HT-29 (cell line): ENCODE measurements at places on chromosomes 3 and 15. TPM values are rescaled to one million over a fixed set of nuclear protein-coding genes. Genes with fewer than 3 reads are reported as not detected.

The CYP1A2 gene
- not detected in 2 replicates for total RNA-seq

The CHST13 gene
- total RNA-seq = 0.05 and 1.3 TPM in 2 replicates

The ITIH4 gene
- total RNA-seq = 0.08 TPM in 1 of 2 replicates, not detected in the other

The CFAP100 gene
- total RNA-seq = 0.64 and 2.3 TPM in 2 replicates

The CHCHD4 gene
- 11.7 and 15.1 TPM in 2 replicates for total RNA-seq

The NGLY1 gene
- total RNA-seq = 10.4 and 17.8 TPM in 2 replicates

The ALPK3 gene
- total RNA-seq = 66.1 and 73.9 TPM in 2 replicates

The C3orf22 gene
- total RNA-seq = not detected in 2 replicates

The MKRN3 gene
- total RNA-seq = 0.23 and 0.53 TPM in 2 replicates

The COMMD2 gene
- 28.4 and 30.0 TPM in 2 replicates for total RNA-seq

The CDCP1 gene
- total RNA-seq = 13.6 and 15.6 TPM in 2 replicates

- peak; percentile 17 for DNase-seq
Observed at GRCh38 chr3:99637368-99638111, 854 bp upstream of the COL8A1 start.

DNA sequence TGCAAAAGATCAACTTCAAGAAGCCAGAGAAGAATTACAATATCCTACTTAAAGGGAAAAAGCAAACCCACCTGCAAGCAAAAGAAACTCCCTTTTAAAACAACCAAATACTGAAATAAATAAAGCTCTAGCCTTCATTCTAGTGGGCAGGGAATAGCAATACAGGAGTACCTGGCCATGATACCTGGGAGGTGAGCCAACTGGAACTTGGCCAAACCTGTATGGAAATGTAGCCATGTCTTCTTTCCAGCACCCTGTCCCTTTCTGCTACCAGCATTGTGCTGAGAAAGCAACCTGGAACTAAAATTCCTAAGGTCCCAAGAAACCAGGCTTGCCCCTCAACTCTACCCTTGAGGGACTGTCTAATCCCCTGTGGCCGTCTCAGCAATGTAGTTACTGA, 530.0 kb downstream of the EPHB1 start:
- peak; percentile 39 for DNase-seq

GRCh38 chr15:71791975-71792374, 18.4 kb upstream of the NR2E3 start:
- no peak for DNase-seq

DNA sequence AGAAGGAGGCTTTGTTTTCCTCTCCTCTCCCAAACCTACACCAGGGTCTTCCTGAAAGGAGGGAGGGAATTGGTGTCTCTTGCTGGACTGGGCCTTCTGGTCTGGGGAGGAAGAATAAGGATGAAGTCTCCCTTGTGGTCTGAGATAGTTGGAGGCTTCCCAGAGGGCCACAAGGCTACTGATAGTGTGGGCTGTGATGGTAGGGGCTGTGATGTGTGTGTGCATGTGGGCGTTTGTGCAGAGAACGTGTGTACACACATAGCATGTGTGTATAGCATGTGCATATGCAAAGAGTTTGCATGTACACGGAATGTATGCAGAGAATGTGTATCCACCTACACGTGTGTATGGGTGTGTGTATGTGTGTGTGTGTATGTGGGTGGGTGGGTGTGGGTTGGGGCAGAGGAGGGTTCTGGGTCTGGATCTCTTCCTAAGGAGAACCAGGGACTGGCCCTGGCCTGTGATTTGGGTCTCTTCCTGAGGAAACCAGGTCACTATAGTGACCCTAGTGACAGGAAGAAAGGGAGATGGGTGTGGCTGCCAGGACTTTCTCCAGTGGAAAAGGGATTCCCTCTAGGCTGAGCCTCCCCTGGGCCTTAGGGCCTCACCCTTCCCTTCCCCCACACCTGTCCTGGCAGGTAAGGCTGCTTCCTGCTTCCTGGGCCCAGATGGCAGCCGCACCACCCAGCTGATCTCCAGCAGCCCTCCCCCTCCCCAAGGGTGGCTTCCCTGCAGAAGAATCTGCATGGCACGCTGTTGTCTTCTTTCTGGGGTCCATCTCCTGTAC, 1.7 kb downstream of the FLNB start:
- peak; percentile 69 for DNase-seq

DNA sequence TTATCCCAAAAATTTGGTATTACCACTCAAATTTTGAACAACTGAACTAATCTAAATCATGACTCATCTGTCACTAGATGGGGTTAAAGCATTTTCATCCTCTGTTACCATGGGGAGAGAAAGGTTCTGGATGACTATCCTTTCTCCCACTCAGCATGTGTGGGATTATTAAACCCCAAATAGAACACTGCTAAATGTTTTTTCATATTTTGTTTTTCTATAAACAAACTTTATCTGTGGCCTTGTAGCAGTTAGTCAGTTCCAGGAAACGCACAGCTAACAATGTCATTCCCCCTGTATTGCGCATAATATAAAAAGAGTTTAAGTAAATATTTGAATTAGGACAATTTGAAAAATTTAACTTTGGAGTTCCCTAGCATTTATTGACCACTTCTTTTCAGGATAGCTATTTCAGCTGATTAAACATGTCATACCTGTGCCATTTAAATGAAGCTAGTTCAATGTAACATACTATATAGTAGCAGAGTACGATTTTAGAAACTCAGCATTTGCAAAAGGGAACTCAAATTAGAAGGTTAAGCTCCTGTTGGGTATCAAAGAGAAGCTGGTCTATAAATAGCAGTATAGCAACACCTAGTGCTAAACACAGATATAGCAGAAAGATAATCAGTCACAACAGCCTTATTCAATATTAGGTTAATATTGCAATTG, 9.2 kb upstream of the TMEM212 start:
- DNase-seq = peak; percentile 44

- DNase-seq = no peak
Observed at GRCh38 chr3:72517921-72518424, 330.3 kb downstream of the SHQ1 start.

DNA sequence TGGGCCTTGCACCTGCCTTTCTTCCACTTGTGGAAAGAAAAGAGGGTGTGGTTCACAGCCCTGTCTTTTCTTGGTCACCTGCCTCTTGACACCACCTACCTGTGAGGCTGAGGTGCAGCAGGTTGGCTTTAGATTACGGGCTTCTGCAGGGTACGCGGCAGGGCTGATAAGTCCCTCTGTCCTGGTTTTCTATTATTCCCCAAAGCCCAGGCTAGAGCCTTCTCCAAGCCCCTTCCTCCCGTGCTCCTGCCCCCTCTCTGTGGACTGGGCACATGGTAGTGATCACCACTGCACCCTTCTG, 44.8 kb upstream of the HACD2 start:
- no peak for DNase-seq

- DNase-seq = no peak
Observed at GRCh38 chr3:36649125-36649524, 115.2 kb downstream of the DCLK3 start.

GRCh38 chr3:182568876-182569275, 224.4 kb upstream of the ATP11B start:
- DNase-seq = no peak

GRCh38 chr3:27943106-27943505, 221.0 kb upstream of the EOMES start:
- peak; percentile 7 for DNase-seq

GRCh38 chr3:32340039-32340438, 51.6 kb upstream of the CMTM7 start:
- DNase-seq = peak; percentile 35

GRCh38 chr15:51310064-51310463, 28.3 kb downstream of the CYP19A1 start:
- no peak for DNase-seq

DNA sequence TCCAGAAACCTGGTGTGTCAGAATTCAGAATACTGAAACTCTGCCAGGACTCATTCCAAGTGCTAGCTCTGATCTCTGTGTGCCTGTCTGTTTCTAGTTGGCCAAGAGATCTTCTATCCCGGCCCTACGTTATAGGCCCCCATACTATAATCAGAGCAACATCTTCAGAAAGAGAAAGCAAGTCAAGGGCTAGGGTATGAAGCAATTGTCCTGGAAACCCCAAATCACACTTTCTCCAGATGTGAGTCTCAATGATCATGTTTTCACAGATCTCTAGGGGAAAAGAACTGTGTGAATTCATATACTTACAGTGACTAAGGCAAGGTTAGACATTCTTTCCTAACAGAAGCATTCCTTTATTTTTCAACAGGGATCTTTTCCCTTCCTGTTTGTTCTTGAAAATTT, 309.7 kb downstream of the SLC9A9 start:
- DNase-seq = no peak

GRCh38 chr3:70530626-70531025, 218.2 kb upstream of the MDFIC2 start:
- no peak for DNase-seq

- no peak for DNase-seq
Observed at GRCh38 chr3:182570946-182571594, 222.2 kb upstream of the ATP11B start.

DNA sequence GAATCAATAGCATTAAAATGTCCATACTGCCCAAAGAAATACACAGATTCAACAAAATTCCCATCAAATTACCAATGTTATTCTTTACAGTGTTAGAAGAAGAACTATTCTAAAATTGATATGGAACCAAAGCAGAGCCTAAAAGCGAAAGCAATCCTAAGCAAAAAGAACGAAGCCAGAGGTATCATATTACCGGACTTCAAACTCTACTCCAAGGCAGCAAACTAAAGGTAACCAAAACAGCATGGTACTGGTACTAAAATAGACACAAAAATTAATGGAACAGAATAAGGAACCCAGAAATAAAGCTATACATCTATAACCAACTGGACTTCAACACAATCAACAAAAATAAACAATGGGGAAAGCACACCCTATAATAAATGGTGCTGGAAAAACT, 167.5 kb downstream of the ADAMTS9 start:
- no peak for DNase-seq

DNA sequence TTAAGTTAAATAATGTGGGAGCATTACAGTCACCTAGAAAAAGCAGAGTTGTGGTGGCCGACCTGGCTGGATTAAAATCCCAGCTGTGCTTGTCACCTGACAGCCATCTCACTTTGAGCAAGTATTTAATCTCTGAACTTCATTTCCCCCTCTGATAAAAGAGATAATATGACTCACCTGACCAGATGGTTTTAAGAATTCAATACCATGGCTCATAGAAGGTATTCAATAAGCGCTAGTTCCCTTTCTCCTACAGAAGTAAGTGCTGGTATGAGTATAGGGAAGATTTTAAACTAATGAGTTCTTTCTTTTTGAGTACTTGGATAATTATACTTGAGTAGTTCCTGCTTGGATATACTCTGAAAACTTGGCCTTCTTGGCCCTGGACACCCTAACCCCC, 325.5 kb downstream of the IL5RA start:
- DNase-seq = no peak

DNA sequence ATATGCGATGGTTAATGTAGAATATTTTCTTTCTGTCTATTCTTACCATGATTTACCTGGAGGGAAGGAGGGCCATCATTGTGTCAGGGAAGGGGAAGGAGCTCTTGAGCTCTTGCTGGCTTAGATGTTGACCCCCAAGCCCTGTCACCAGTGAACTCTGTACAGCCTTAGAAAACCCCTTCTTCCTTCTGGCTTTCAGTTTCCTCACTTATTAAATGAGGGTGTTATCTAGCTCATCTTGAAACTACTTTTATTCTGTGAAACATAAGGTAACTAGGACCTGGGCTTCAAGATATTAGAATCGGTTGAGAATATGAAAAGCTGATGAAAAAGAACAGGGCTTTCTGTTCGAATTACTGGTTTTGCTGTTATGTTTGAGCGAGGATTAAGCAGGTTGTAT, 25.1 kb upstream of the UTS2B start:
- no peak for DNase-seq

- no peak for DNase-seq
Observed at GRCh38 chr3:131328721-131329120, 52.9 kb upstream of the NUDT16 start.

GRCh38 chr15:75030023-75030413, 6.6 kb downstream of the PPCDC start:
- no peak for DNase-seq

GRCh38 chr3:51338632-51339031, 46.5 kb upstream of the MANF start:
- no peak for DNase-seq

GRCh38 chr15:29911705-29912104, 89.4 kb upstream of the TJP1 start:
- DNase-seq = no peak

DNA sequence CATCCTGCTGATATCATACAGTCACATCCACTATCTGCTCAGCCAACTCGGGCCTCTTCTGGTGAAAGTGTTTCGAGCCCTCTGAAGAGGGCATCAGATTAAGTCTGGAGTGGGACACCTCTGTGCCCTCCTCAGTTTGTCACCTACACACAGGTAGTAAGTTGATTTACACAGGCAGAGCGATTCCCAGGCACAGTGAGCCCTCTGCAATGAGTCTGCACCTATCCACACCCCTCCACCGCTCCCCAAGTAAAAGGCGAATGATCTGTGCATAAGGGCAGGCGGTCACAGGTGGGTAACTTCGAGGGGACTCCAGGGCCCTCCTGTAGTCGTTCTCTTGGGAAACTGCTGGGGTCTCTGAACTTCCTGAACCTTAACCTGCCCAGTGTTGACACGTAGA, 152.0 kb downstream of the ATP10A start:
- no peak for DNase-seq

DNA sequence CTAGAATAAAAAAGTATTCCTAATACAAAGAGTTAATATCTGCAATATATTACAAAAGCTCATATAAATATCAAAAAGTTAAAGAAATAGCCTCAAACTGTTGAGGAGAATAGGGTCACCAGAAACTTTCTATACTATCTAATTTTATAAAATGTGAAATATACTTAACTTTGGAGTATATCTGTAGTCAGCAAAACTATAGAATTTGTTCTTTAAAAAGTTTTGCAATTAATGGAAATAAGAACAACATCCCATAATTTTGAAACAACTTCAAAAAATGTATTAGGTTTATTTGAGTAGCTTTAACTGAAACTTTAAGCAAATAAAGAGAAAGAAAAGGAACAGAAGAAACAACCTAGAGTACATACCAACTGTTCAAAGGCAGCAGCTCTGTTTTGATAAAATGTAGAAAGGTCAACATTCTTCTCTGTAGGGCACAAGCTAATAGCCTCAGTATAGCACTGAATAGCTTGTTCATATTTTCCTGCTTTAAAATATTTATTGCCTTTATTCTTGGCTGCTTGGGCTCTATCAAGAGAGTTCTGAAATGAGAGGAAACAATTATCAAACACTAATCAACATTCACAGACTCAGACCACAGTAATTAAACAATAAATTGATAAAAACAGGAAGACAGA, 14.3 kb downstream of the TOMM70 start:
- DNase-seq = no peak

GRCh38 chr3:177283983-177284382, 86.7 kb upstream of the TBL1XR1 start:
- DNase-seq = no peak

DNA sequence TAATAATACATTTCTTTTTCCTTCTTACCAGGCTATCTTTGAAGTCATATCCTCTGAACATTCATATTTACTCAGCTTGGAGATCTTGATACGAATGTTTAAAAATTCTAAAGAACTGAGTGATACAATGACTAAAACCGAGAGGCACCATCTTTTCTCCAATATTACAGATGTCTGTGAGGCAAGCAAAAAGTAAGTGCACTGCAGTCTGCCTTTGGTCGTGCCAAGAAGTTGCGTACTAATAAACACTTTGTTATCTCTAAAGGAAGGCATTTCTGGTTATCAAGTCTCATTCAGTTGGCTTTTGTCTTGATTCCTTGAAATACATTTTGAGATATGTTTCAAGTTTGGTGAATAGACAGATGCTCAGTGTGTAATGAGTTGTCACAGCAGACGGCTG, 31.6 kb downstream of the ARHGEF26 start:
- no peak for DNase-seq

GRCh38 chr3:46406788-46407611, at the start of the genes CCR5AS and CCRL2:
CCR5AS (minus strand) TSS chr3:46407066.
CCRL2 (plus strand) TSS chr3:46407259; CDS start chr3:46408080, 821 bp downstream.
- DNase-seq = peak; percentile 80
